ENCODE measurements at places on chromosomes 6 and 20.

DNA sequence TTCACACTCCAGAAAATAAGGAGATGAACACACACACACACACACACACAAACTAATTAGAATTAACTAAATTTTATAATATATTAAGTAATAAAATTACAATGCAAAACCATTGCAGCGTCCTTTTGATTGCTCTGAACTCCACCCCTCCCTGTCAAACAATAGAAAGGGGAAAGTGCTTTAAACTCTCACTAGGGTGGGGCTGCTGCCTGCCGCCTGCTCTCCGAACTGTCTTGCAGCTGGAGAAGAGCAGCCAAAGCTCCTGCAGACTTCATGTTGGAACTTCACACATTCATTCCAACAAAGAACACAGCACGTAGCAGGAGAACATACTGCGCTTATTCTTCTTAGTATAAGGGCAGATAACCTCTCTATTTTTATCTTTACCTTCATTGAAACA lies 83.2 kb downstream of the GCLC start:
- DNase-seq, result no peak

GRCh38 chr20:41029150-41029901 lies 704 bp downstream of the TOP1 start:
- DNase-seq, result peak; percentile 43

DNA sequence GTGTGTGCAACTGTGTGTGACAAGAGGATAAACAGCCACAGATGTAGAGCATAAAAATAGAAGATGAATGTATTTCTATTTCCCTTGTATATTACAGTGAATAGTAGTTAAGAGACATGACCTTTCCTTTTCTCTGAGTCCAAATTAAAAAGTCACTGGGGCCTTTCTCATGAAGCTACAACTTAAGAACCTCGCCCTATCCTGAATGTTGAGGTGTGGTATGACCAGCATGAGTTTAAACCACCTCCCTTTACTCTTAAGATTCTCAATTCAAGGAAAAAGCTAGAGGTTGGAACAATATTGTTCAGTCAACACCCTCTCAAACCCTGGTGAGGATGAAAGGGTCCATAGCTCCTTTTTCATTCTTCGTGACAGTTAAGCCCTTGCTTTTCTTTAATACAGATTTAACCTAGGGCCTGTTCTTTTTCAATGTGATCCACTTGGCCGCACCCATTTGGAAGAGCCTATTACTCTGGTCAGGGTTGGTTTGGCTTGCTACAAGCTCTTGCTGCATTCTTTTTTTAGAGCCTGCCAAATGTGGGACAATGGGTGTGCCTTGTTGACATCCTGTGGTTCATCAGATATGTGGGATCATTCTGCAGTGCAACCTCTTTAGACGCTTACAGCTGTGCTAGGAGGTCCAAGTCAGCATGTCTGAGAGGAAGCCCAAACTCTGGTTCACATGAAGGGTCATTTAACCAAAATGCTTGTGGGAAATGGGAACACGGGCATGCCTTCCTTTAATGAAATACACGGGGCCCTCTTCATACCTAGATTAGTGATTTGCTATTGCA lies 290.0 kb downstream of the HAO1 start:
- no peak for DNase-seq

DNA sequence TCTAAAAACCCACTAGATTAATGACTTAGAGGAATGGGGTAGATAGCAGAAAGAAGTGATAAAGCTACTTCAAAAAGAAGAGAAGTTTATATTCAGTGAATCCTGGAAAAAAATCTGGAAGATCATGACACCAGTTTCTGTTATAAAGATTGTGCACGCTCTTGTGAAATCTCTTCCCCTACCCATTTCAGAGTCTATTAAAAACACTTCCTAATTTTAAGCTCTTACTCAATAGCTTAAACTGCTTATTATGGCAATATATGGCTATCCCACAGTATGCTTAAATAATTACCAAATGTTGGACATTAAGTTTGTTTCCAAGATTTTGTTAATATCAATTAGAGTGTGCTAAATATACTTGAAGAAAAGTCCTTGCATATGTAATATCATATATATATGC lies 585.3 kb upstream of the MAN1A1 start:
- no peak for DNase-seq

GRCh38 chr6:10610289-10610688 lies 84.1 kb downstream of the C6orf52 start:
- no peak for DNase-seq

- DNase-seq, result no peak
Observed at GRCh38 chr6:22807261-22807660, 237.9 kb downstream of the HDGFL1 start.

DNA sequence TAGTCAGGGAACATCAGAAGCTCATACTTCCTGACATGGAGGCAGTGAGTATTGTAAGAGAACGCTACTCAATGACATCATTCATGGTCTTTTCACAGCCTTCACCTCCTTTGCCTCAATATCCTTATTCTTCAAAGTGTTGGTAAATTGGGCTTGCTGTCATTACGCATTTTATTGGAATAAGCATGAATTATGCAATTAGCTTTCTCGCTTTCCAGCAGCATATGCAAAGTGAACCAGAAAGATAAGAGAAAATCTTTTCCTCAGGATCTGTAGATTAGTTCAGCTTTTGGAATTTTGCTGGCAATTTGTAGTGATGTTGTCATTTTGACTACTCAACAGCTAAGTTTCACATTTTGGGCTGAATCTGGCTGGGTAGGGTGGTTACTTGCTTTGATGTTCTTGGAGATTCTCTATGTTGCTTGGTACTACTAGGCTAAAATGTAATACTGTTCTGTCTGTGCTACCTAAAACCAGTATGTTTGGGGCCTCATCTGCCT lies 1012.1 kb downstream of the KIF16B start:
- DNase-seq, result no peak

GRCh38 chr20:13265941-13266340 lies 44.9 kb downstream of the ISM1 start:
- DNase-seq, result no peak

- no peak for DNase-seq
Observed at GRCh38 chr6:35972471-35973367, 51.7 kb downstream of the SLC26A8 start.

GRCh38 chr6:47473791-47474346 lies 3.7 kb upstream of the CD2AP start:
- no peak for DNase-seq

DNA sequence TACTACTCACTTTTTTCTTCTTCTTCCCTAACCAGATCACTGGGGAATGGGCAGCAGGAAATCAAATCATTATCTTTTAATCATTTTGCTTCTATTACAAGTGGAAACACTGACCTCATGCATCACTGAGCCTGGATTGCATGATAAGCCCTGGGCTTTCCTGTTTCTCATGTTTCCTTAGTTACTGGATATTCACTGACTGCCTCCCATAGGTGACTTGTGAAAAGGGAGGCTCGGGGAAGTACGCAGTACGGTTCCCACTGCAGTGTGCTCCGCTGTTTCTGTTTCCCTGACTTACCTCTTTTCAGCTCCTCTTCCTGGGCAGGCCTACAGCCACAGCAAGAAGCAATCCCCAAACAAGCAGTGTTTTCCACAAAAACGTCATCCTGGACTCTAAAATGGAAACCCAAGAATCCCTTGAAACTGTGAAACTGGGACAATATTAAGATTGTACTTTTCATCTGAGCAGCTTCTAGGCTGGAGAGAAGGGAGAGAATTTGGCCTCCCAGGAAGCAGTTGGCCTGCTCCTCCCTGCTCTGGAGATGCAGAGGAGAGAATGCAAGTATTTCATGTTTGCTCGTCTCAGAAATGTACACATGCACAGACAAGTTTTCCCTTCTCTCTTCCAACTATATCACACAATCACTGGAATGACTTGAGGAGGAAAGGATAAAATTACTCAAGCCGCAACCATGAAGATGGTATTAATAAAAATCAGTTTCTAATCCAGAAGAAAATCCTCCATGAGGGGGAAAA lies 13.1 kb downstream of the BTNL2 start:
- no peak for DNase-seq

GRCh38 chr20:25453035-25453810 lies 45.8 kb downstream of the GINS1 start:
- DNase-seq, result no peak

DNA sequence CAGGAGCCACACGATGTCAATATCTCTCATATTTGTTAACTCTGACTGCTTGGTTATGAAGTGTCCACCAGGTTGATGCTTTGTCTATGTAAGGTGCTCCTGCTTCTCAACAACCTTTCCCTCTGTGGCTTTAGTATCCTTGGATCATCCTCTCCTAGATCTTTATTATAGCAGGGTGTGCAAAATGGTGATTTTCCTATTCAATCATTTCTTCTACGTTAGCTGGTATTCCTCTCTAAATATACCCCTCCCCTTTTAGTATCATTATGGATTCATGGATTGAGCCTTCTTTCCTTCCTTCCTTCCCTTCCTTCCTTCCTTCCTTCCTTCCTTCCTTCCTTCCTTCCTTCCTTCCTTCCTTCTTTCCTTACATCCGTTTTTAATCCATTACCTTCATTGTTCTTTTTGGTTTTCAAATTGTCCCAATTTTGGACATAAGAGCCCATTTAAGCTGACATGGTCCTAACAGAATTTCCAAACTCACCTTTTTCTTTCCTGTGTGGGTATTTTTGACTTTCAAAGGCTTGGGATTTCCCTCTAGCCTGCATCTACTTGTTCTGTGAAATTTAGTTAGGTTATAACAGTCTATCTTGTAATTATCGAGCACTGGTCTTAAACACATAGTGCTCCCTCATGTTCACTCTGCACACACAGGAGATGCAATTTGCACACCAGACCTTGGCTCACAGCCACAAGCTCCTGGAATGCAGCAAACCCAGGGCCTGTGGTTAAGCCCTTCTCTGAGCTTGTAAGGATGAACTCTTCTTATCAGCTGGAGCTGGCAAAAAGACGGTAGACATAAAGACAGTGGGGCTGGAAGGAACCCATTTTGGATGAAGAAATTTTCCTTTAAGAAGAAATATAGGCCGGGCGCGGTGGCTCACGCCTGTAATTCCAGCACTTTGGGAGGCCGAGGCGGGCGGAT lies 109.9 kb downstream of the SLC24A3 start:
- no peak for DNase-seq

- DNase-seq, result no peak
Observed at GRCh38 chr20:34543463-34544056, 15.0 kb upstream of the MAP1LC3A start.

DNA sequence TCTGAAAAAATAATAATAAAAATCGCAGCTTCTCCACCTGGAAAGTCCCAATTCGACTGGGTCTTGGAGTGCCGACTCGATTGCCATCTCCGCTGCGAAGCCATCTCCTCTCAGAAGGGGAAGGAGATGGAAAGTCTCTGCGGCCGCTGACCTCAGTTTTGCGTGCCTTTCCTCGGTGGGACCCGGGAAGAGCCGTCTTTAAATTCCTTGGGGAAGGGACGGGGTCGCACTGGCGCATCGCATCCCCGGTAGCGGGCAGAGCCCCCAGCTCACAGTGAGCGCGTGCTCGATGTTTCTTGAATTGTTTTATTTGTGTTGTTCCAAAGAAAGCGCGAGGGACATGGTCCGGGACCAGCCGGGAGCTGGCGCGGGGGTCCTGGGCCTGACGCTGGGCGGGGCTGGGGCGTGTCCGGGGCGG lies 270 bp upstream of the TIAM2 start:
- no peak for DNase-seq

DNA sequence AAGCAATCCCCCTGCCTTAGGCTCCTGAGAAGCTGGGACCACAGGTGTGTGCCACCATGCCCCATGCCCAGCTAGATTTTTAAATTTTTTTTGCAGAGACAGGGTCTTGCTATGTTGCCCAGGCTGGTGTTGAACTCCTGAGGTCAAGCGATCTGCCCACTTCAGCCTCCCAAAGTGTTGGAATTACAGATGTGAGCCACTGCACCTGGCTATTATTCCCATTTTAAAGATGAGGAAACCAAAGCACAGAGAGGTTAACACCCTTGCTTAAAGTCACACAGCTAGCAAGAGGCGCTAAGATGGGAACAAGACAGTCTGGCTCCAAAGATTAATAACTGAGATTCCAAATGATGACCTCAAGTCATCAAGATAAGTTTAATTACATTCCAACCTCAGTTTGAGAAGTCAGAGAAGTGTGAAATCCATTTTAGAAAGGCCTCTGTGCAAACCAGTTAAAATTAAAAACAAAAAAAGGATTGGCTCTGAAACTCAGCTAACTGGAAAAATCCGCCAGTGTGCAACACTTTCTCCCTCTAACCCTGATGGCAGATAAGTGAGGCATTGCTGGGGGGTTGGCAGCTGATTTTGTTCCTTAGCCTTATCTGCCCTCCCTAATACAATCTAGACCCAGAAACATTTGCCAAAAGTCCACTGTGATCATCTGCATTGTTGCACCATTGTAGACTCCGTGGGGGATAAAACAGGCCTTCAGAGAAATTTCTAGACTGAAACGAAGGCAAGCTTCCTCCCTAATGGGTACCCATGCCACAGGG lies 55.5 kb downstream of the CPNE5 start:
- no peak for DNase-seq

DNA sequence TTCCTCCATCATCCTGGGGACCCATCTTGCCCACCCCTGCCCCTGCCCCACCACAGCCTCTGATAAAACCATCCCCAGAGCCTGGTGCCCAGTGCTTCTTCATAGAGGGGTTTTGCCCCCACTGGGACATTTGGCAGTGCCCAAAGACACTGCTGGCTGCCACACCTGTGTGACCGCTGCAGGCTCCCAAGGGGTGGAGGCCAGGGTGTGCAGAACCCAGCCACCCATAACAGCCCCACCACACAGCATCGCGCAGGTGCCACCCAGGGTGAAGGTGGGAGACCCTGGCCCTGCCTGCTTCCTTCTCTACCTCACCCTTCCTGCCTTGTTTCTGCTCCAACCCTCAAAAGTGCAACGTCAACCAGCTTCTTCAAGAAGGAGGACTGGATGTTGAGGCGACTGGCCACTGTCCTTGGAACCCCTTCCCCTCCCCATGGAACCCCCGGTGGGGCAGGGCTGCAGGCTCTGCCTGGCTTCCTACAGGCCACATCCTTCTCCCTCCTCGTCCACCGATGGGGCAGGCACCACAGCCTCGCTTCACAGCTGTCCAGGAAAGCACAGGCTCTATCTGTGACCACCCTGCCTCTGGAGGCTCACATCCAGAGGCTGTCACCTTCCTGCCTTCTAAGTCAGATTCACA lies 79.2 kb upstream of the MPC1 start:
- no peak for DNase-seq

DNA sequence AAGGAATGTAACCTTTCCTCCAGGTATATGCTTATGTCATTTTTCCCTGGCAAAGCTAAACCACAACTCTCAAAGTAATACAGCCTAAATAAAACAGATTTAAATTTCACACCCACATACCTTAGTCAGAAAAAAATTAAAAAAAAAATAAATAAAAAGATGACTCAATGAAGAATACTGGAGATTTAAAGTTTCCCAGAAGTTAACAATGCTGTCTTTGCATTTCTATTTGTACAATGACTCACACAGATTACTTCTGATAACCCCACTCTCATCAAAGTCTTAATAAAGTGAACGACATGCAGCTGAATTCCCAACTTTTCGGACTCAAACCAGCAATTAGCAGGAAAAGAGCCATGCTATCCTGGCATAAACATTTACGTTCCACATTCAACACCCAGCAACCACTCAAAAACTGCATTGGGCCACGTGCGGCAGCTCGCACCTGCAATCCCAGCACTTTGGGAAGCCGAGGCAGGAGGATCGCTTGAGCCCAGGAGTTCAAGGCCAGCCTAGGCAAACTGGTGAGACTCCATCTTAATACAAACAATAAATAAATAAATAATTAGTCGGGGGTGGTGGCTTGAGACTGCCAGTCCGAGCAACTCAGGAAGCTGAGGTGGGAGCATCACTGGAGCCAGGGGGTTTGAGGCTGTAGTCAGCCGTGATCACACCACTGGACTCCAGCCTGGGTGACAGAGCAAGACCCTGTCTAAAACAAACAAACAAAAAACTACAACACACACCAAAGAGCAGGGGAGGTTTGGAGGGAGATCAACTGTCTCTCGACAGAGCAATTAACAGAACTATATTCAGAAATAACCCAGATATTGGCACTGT lies 130.5 kb downstream of the WDR27 start:
- DNase-seq, result no peak
